ENCODE measurements at places on chromosomes 2 and 18. TPM values are rescaled to one million over a fixed set of nuclear protein-coding genes. Genes with fewer than 3 reads are reported as not detected.

The RANBP2 gene
- total RNA-seq, result 46.1 TPM

The CAPN13 gene
- total RNA-seq, result 17.9 TPM

The FSHR gene
- not detected for total RNA-seq

The DPP4 gene
- 32.9 TPM for total RNA-seq

The APCDD1 gene
- total RNA-seq, result 29.3 TPM

DNA sequence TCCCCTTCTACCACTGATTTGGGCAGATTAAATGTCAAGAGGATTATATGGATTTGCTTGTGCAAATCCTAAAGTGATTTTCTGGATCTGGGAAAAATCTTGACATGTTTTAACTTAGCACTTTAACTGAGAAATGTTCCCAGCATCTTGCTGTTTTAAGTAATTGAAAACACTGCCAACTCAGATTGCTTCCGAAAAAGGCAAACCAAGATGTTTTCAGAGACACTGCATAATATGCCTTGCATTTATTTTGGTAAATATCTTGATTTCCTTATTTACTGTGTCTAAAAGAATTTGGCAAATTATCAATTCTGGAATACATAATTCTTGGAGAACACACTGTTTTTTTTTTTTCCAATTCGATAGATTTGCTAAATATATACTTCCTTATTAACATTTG, 385.0 kb upstream of the FAM98A start:
- H3K27me3 ChIP-seq, result no peaks in the 10 kb centered on the region
- no peak for DNase-seq
- H3K4me1 ChIP-seq, result no peaks in the 10 kb centered on the region

DNA sequence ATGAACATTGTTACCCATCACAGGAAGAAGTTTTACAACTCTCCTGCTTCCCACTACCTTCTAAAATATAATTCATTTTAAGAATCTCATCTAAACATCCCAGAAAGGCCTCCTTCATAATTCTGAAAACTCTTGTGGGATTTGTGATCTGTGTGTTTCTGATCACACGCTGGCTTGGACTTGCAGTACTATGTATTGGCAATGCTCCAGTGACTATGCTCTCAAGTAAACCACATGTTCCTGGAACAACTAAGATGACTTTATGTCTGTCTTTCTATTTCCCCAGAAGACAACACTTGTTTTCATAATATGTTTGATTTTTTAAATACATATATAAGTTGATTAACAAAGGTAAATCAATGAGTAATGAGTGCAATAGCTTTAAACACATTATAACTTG, 376.6 kb upstream of the NETO1 start:
- no peaks in the 10 kb centered on the region for H3K27me3 ChIP-seq
- H3K27ac ChIP-seq, result no peak overlapping the region
- H3K36me3 ChIP-seq, result no peaks in the 10 kb centered on the region
- no peak for DNase-seq

DNA sequence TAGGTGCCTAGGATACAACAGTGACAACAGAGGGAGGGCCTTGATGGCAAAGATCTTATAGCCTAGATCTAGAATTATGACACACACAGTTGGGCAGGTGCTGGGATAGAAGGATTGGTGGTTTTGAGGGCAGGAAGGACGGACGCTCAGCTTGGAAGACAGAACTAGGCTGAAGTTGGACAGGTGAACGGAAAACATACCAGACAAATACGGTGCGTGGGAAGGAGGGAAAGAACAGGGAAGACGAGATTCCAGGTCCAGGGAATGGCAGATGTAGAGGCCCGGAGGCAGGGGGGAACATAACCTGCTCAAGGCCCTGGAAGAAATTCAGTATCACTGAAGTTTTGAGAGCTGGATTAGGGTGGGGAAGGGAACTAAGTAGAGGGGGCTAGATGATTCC, 40.8 kb downstream of the CRACDL start:
- no peak for DNase-seq
- no peaks in the 10 kb centered on the region for H3K36me3 ChIP-seq
- H3K27ac ChIP-seq, result no peak overlapping the region
- no peaks in the 10 kb centered on the region for H3K4me1 ChIP-seq

GRCh38 chr18:75681538-75682115, 254.1 kb upstream of the SMIM21 start:
- no peak overlapping the region for H3K27ac ChIP-seq
- H3K4me3 ChIP-seq, result no peak overlapping the region
- H3K27me3 ChIP-seq, result no peaks in the 10 kb centered on the region
- no peaks in the 10 kb centered on the region for H3K36me3 ChIP-seq
- no peaks in the 10 kb centered on the region for H3K4me1 ChIP-seq

DNA sequence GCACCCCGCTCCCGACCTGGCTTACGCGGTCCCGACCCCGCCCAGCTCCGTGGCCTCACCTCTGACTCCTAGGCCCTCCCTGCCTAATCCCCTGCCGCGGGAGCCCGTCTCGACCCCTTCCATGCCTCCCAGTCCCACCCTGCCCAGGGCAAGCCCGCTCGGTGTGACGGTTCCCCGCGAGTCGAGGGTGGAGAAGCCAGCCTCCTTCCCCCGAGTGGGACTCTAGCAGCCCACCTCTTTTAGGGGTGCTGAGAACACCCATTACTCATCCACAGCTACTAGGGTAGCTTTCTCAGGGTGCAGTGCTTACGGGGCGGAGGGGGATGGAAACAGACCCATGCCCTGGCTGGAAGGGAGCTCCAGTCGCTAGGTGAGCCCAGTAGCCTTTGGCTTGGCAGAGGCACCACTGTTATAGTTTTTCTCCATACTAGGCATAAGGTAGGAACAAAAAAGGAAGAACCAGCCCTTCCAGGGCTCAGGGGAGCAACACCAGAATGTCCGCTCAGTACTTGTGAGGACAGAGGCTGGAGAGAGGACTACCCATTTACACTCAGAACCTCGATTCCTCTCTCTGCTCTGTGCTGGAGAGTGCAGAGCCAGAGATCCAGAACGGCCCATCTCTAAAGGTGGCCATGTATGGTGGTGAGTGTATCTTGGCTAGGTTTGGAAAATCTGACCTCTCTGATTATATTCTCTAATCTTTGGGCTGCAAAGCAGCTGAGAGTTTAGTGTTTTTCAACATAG, 606 bp downstream of the AGBL5 start:
- peak overlapping the region; percentile 83 for H3K4me3 ChIP-seq
- H3K4me1 ChIP-seq, result peaks cover 11% of the 10 kb centered on the region
- H3K27me3 ChIP-seq, result no peaks in the 10 kb centered on the region
- H3K27ac ChIP-seq, result peak overlapping the region; percentile 73

- no peaks in the 10 kb centered on the region for H3K27me3 ChIP-seq
- no peaks in the 10 kb centered on the region for H3K4me1 ChIP-seq
- H3K36me3 ChIP-seq, result no peaks in the 10 kb centered on the region
- H3K27ac ChIP-seq, result no peak overlapping the region
- H3K4me3 ChIP-seq, result no peak overlapping the region
Measured at GRCh38 chr2:121709776-121710469, 26.8 kb downstream of the NIFK start.

GRCh38 chr2:195563857-195564512, 93.0 kb upstream of the SLC39A10 start:
- H3K27me3 ChIP-seq, result no peaks in the 10 kb centered on the region
- H3K4me1 ChIP-seq, result peaks cover 37% of the 10 kb centered on the region
- no peak for DNase-seq
- no peaks in the 10 kb centered on the region for H3K36me3 ChIP-seq
- no peak overlapping the region for H3K4me3 ChIP-seq

DNA sequence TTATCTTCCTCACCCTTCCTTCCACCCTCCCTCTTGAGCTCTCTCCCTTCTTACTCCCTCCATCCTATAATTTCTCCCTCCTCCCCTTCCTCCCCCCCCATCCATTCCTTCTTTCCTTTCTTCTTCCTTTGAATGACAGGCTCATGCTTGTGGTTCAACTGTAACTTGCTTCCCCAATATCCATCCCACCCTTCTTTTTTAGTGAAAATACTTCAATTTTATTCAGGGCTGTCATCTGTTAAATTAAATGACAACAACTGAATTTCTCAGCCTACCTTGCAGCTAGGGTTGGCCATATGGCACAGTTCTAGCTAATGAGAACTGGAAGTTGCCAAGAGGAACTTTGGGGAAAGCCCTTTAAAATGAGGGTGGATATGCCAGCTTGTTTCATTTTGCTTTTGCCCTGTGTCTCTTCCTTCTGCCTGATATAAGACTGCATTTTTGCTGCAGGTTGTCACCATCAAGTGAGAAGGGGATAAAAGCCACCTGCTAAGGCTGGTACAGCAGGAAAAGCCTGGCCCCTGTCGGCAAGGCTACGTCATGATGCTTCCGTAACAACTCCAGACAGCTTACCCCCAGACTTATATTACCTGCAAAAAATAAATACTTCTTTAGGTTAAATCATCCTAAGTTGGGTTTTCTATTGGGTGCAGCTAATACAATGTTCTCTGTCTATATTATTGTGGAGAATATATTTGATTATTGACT, 121.8 kb downstream of the NXPH2 start:
- H3K27me3 ChIP-seq, result no peaks in the 10 kb centered on the region
- H3K27ac ChIP-seq, result no peak overlapping the region
- H3K4me3 ChIP-seq, result no peak overlapping the region
- DNase-seq, result no peak

DNA sequence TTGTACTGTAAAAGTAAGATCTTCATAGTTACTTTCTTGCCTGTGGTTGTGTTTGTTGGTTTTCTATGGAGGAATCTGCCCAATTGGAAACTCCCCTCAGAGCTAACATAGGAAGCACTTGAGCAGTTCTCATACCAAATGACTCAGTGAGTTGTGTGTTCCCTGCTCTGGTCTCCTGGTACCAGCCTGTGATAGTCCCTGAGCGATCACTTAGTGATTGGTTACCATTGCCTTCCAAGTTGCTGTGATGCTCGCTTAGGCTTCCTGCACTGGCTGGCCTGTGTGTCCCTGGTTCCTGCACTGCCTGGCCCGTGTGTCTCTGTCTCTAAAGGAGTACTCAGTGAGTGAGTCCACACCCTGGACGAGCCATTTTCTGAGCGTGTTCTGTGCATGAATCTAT, 133.0 kb downstream of the MAP4K4 start:
- no peaks in the 10 kb centered on the region for H3K36me3 ChIP-seq
- H3K27ac ChIP-seq, result no peak overlapping the region
- no peak overlapping the region for H3K4me3 ChIP-seq
- peaks cover 25% of the 10 kb centered on the region for H3K4me1 ChIP-seq
- no peak for DNase-seq

- no peaks in the 10 kb centered on the region for H3K36me3 ChIP-seq
- no peaks in the 10 kb centered on the region for H3K4me1 ChIP-seq
- DNase-seq, result no peak
Measured at GRCh38 chr2:195382186-195382585, 274.8 kb upstream of the SLC39A10 start.

- H3K36me3 ChIP-seq, result no peaks in the 10 kb centered on the region
- peak; percentile 56 for DNase-seq
- no peak overlapping the region for H3K27ac ChIP-seq
- no peaks in the 10 kb centered on the region for H3K27me3 ChIP-seq
- H3K4me1 ChIP-seq, result peaks cover 10% of the 10 kb centered on the region
Measured at GRCh38 chr2:191478799-191479679, 198.9 kb upstream of the NABP1 start.

- DNase-seq, result no peak
- H3K27ac ChIP-seq, result no peak overlapping the region
Measured at GRCh38 chr2:204354442-204354856, 190.8 kb upstream of the PARD3B start.

DNA sequence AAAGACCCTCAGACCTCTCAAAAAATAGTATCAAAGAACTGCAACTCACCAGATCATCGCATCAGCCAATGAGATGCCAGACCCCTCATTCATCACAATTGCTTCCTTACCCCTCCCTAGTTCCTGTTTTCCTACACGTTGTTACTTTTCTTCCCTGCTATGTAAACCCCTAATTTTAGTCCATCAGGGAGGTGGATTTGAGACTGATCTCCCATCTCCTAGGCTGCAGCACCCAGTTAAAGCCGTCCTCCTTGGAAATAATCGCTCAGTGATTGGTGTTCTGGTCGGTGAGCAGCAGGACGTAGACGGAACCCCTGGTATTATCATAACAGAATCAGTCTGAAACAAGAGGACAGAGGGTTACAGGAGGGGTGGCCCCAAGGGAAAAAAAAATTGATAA, 44.0 kb upstream of the MAP4K4 start:
- no peak overlapping the region for H3K4me3 ChIP-seq
- H3K27me3 ChIP-seq, result no peaks in the 10 kb centered on the region
- no peaks in the 10 kb centered on the region for H3K36me3 ChIP-seq
- H3K27ac ChIP-seq, result no peak overlapping the region
- H3K4me1 ChIP-seq, result no peaks in the 10 kb centered on the region
- DNase-seq, result no peak

GRCh38 chr18:8611916-8612576, 2.8 kb downstream of the RAB12 start:
- H3K27me3 ChIP-seq, result no peaks in the 10 kb centered on the region
- no peak overlapping the region for H3K27ac ChIP-seq
- H3K4me3 ChIP-seq, result no peak overlapping the region
- no peaks in the 10 kb centered on the region for H3K36me3 ChIP-seq
- peaks cover 56% of the 10 kb centered on the region for H3K4me1 ChIP-seq
- no peak for DNase-seq

DNA sequence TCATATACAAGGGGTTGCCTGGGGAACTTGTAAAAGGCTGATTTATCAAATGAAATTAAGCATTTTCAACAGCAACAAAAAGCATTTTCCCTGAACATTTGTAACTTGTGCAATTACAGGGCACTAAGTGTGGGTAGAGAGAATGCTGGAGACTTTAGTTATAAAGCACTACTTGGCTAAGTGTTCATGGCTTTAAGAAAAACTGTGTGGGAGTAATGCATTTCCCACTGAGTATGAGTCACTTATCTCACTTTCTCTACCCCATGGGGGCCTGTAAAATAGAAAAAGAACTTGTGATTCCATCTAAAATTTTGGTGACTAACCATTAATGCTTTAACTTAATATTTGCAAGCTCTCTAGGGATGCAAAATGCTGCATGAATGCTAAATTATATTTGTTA, 193.4 kb downstream of the CCDC102B start:
- H3K4me3 ChIP-seq, result no peak overlapping the region
- no peaks in the 10 kb centered on the region for H3K36me3 ChIP-seq

Data from upper lobe of left lung (tissue), 6 donors.